SK-N-SH (cell line): ENCODE measurements at places on chromosomes 3 and 15. TPM values are rescaled to one million over a fixed set of nuclear protein-coding genes. Genes with fewer than 3 reads are reported as not detected.

DNA sequence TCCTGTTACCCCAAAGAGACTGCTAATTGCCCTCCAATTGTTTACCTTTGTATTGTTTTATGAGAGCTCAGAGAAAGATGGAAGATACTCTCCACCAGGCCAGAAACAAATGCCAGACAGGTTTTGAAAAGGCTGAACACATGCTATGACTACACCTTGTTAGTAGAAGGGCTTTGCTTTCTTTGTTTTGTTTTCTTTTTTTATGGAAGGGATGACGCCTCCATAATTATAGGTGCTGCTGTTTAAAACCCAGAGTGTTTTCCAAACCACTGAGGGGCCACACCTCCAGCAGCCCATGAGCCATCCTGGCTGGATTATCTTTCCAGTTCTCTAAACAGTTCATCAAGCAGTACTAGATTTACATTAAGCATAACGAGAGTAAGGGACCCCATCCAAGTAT is 5.6 kb upstream of the FOXP1 start:
- no peak for DNase-seq

DNA sequence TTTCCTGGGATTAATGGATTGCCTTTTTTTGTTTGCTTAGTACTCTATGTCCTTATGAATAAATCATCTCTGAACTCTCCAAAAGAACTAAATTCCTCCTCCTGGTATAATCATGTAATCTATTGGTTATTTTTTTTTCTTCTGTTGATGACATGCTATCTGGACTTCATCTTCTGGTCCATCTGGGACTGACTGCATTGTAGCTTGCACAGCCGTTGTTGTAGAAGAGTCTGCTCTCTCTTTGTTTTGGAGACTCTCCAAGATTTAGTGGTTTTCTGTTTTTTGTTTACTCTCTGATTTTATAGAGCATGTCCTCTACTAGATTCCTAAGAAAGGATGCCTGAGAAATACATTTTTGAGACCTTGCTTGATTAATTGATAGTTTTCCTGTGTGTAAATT is 19.1 kb downstream of the IREB2 start:
- DNase-seq = peak; percentile 61

- peak; percentile 94 for DNase-seq
Measured at GRCh38 chr15:30903497-30904187, at the start of gene FAN1. Gene FAN1 (plus strand): TSS chr15:30903915. CDS start chr15:30904664, 749 bp downstream.

GRCh38 chr3:21220944-21221343 is 530.1 kb downstream of the ZNF385D start:
- DNase-seq = peak; percentile 32

- DNase-seq = peak; percentile 39
Measured at GRCh38 chr15:61339516-61339915, 110.4 kb upstream of the RORA start.

GRCh38 chr3:158313338-158313927 is 203.5 kb downstream of the RSRC1 start:
- DNase-seq = peak; percentile 54

DNA sequence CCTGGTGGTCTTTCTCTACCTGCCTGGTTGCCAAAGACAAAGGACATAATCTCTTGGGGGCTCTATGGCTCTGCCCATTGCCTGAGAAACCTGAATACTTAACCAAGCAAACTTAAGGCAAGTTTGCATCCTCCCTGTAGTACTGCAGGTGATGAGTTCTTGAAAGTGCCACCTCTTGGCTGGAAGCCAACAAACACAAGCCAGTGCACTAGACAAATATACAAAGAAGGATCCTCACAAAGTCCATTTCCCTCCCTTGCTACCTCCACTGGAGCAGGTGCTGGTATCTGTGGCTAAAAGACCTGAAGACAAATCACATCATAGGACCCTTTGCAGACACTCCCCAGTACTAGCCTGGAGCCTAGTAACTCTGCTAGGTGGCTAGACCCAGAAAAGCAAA is 772.3 kb downstream of the SI start:
- DNase-seq = no peak

GRCh38 chr3:36991923-36992805 is 767 bp downstream of the EPM2AIP1 start:
- no peak for DNase-seq

DNA sequence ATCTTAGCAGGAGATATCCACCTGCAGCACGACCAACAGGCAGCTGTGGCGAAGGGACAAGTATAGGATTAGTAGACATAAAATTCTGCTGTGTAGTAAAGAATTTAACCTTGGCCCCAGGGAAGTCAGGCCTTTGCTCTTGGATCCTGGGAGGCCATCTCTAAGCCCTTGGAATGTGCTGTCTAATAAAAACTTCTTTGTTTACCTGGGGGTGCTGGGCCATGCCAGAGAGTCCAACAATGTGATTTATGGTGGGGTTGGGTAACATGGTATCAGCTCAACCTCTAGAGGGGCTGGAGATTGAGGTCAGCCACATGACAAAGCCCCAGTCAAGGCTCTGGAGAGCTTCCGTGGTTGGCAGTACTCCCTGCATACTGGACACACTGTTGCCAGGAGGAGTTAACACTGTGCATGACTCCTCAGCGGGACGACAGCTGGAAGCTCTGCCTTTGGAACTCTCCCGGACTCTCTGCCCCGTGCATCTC is 52.4 kb downstream of the HEG1 start:
- DNase-seq = no peak

- DNase-seq = no peak
Measured at GRCh38 chr15:55696221-55696620, 46.7 kb downstream of the PRTG start.

DNA sequence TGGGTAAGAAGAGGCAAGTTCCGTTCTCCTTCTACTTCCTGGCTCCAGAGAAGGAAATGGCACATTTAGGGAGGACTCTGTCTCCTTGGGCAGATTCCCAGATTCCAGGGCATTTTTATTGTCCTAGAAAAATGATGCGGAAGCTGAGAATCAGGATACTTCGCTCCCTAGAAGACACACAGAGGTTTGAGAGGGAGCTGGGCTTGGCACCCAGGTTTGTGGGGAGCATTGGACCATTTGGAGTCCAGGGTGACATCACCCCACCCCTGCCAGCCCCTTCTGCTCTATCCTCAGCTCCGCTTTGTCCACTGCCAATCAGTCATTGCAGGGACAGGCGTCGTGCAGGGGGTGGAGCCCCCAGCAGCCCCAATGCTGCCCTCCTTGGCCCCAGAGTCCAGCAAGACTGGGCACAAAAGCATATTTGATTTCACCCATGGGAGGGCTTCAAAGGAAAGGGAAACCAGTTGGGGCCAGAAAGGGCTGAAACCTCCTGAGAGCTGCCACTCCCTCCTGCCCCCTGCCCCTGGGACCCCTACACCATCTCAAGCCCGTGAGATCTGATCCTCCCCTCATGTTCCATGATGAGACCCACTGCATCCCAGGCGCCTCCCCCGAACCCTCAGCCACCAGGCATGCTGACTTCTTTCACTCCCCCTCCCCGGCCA is 129.8 kb upstream of the MEF2A start:
- no peak for DNase-seq

DNA sequence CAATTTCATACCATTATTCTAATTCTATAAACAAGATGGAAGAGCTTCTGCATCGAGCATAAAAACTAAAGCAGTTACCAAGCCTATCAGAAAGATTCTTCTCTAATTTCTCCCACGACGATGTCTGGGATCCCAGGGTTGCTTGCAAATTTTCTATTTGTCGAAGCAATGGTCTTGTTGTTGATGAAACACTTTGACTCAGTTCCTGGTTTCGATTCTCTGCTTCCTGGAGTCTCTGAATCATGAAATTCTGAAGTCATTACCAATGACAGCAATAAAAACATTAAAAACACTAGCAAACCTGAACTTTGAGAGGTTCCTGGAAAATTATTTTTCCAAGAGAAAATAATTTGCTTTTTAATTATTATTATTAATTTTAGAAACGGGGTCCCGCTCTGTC is 18.7 kb downstream of the TMF1 start:
- no peak for DNase-seq

DNA sequence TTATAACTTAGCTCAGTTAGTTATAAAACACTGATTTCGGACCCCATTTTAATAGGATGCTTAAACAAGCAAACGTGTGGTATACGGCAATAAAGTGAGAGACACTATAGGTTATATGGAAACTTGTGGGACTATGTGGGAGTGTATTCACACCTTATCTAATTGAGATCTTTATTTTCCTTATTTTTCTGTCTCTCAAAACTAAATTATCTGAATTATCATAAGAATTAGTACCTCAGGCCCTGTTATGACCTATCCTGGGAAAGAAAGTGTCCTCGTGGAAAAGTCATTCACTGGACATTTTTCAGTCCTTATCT is 14.4 kb downstream of the WWTR1 start:
- DNase-seq = no peak

- no peak for DNase-seq
Measured at GRCh38 chr3:112374333-112374734, 41.4 kb downstream of the CD200 start.

GRCh38 chr15:69340243-69340900 is 41.7 kb downstream of the PAQR5 start:
- no peak for DNase-seq

DNA sequence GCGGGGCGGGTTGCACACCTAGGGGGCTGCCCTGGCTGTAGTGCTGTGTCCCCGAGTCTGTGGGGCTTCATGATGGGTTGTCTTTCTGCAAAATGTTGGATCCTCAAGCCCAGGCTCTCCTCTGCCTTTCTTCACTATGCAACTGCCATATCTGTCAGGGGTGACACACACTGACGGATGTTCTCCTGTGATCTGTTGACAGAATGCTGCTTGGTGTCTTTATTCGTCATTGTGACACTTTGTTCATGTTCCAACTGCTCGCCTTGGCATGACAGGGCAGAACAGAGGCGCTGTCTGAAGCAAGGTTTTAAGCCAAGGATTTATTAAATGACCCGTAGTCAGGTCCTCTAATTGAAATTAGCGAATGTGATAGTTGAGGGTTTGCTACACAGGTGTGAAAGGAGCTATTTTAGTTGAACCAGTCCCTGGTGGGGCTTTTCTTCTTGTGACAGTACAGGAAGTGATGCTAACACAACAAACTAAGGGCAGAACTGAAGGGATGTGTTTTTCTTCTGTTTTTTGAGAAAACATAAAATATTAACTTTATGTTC is 173.4 kb downstream of the MCTP2 start:
- DNase-seq = no peak

GRCh38 chr15:61830536-61831330 is 229.5 kb downstream of the VPS13C start:
- DNase-seq = peak; percentile 54

DNA sequence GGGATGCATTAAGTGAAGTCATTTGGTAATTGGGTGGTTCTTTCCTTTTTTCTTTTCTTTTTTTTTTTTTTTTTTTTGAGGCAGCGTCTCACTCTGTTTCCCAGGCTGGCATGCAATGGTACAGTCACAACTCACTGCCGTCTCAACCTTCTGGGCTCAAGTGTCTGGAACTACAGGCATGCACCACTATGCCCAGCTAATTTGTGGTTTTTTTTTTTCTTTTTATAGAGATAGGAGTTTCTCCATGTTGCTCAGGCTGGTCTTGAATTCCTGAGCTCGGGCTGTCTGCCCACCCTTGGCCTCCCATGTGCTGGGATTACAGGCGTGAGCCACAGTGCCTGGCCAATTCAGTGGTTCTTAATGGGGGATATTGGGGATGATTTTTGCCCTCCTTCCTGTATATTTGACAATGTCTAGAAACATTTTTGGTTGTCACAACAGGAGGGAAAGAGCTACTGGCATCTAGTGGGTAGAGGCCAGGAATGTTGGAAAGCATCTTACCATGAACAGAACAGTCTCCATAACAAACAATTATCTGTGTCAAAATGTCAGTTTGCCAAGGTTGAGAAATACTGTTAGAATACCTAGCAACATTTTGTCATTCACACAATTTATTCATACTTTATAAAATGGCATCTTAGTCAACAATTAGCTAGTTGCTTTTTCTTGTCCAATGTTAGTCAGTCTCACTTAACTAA is 79.4 kb upstream of the CNTN3 start:
- DNase-seq = no peak

GRCh38 chr3:28028554-28028953 is 212.9 kb upstream of the CMC1 start:
- DNase-seq = no peak

GRCh38 chr3:174749143-174749542 is 110.0 kb upstream of the NAALADL2 start:
- DNase-seq = no peak

- no peak for DNase-seq
Measured at GRCh38 chr15:52440414-52440813, 88.3 kb downstream of the MYO5A start.

DNA sequence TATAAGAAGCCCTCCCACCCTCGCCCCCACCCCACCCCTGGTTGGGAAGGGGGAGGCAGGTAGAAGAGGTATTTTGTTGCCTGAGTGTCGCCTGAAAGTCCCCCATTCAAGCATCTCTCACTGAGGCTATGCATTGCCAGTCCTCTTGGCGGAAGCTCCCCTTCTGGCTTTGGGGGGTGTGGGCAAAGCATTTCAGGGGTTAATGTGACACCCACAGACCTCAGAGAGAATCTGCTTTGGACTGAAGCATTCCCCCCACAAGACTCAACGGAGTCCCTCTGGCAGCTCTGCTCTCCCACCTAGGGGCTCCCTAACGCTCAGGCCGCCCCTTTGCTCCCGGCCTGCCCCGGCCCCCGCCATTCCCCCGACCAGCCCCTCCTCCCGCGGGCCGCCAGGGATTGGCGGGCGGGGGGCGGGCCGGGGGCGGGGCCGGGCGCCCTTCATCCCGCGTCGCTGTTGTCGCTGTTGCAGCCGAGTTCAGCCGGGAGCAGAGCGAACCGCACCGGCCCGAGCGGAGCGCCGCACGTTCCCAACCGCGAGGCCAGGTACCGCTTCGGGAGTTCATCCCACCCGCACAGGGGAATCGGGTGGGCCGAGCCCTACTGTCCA is at the start of gene SLC38A3:
Gene SLC38A3 (plus strand): TSS at position 468 of the 609 bp plus-strand sequence. CDS start 8,929 bp downstream, outside the sequence.
- DNase-seq = peak; percentile 97

- DNase-seq = no peak
Measured at GRCh38 chr3:97692831-97693230, 71.7 kb upstream of the ARL6 start.

GRCh38 chr3:53808496-53808895 is 37.7 kb downstream of the CHDH start:
- DNase-seq = no peak

GRCh38 chr3:68764554-68764953 is 167.8 kb downstream of the TAFA4 start:
- no peak for DNase-seq

- DNase-seq = no peak
Measured at GRCh38 chr15:57160823-57161560, 215.3 kb upstream of the CGNL1 start.

DNA sequence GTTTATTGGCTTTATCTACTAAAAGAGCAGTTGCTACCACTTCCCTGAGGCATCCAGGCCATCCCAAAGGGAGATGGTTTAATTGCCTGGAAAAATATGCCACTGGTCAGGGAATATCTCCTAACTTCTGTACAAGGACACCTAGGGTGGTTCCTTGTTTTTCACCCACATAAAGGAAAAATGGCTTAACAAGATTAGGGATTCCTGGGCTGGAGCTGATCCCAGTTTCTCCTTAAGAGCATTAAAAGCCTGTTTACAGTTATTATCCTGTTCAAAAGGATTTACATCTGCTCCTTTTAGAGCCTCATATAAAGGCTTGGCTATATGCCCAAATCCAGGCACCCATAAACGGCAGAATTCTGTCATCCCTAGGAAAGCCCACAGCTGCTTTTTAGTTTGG is 70.2 kb upstream of the WNT7A start:
- DNase-seq = peak; percentile 46

GOLGA6L24 gene
- not detected in 2 replicates for polyA plus RNA-seq

SAMMSON gene
- polyA plus RNA-seq = not detected in 2 replicates

IL20RB gene
- polyA plus RNA-seq = 0.58 and 0.78 TPM in 2 replicates

HDAC11 gene
- 13.9 and 17.5 TPM in 2 replicates for polyA plus RNA-seq

THSD4 gene
- 64.8 and 79.1 TPM in 2 replicates for polyA plus RNA-seq

EPHA6 gene
- polyA plus RNA-seq = not detected in 2 replicates

PAK6 gene
- 0.07 and 0.16 TPM in 2 replicates for polyA plus RNA-seq

GYG1 gene
- 16.8 and 21.7 TPM in 2 replicates for polyA plus RNA-seq
